ENCODE measurements at places on chromosomes 1 and 21. TPM values are rescaled to one million over a fixed set of nuclear protein-coding genes. Genes with fewer than 3 reads are reported as not detected.

Gene PHLDA3
- total RNA-seq: 12.9 TPM

Gene PSRC1
- 12.0 TPM for total RNA-seq

Gene PRAMEF10
- total RNA-seq: not detected

Gene GBP3
- 1.4 TPM for total RNA-seq

Gene ADPRS
- total RNA-seq: 18.5 TPM

Gene SPRR3
- not detected for total RNA-seq

Gene CFAP45
- total RNA-seq: 5.8 TPM

Gene CR1L
- total RNA-seq: not detected

Gene UBL4B
- total RNA-seq: not detected

Gene HCRTR1
- total RNA-seq: 2.5 TPM

Gene IGSF8
- total RNA-seq: 45.7 TPM

Gene GBP5
- 0.23 TPM for total RNA-seq

Gene RAP1GAP
- 47.1 TPM for total RNA-seq

Gene FBXO44
- 51.0 TPM for total RNA-seq

Gene GBP7
- not detected for total RNA-seq

Gene GUCA2B
- total RNA-seq: not detected

Gene KRTAP12-2
- not detected for total RNA-seq

Gene TRIM17
- 4.4 TPM for total RNA-seq

Gene C1orf74
- 3.7 TPM for total RNA-seq

Gene SLC27A3
- total RNA-seq: 15.9 TPM

Gene MMEL1
- total RNA-seq: 4.6 TPM

Gene SFN
- not detected for total RNA-seq

Gene PRRX1
- 10.6 TPM for total RNA-seq

Gene OR10J1
- not detected for total RNA-seq

Gene AKR7A3
- total RNA-seq: 2.1 TPM

Gene KCNJ9
- 18.5 TPM for total RNA-seq

Measured in diencephalon (tissue), 1 donor.